ENCODE measurements at places on chromosomes 16 and 17. TPM values are rescaled to one million over a fixed set of nuclear protein-coding genes. Genes with fewer than 3 reads are reported as not detected.

DNA sequence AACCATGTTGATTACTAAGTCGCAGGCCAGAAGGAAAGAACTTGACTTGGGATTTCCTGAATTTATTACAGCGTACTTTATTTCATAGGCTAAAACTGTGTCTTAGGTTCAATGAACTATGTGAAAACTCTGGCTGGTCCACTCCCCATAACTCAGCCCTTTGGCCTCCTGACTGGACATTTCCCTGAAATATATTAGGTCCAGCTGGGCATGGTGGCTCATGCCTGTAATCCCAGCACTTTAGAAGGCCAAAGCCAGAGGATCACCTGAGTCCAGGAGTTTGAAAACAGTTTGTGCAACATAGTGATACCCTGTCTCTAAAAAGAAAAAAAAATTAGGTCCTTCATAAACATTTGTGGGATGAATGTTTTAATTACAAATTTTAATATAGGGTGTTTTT, 97.0 kb downstream of the CYLD start:
- H3K4me1 ChIP-seq = peaks cover 6% of the 10 kb centered on the region
- no peak overlapping the region for H3K27ac ChIP-seq
- H3K27me3 ChIP-seq = no peaks in the 10 kb centered on the region
- H3K4me3 ChIP-seq = no peak overlapping the region
- no peaks in the 10 kb centered on the region for H3K36me3 ChIP-seq

GRCh38 chr16:67299269-67299668, 19.9 kb downstream of the PLEKHG4 start:
- no peak for DNase-seq
- H3K4me1 ChIP-seq = no peaks in the 10 kb centered on the region
- no peaks in the 10 kb centered on the region for H3K36me3 ChIP-seq
- H3K27ac ChIP-seq = no peak overlapping the region
- no peak overlapping the region for H3K4me3 ChIP-seq

DNA sequence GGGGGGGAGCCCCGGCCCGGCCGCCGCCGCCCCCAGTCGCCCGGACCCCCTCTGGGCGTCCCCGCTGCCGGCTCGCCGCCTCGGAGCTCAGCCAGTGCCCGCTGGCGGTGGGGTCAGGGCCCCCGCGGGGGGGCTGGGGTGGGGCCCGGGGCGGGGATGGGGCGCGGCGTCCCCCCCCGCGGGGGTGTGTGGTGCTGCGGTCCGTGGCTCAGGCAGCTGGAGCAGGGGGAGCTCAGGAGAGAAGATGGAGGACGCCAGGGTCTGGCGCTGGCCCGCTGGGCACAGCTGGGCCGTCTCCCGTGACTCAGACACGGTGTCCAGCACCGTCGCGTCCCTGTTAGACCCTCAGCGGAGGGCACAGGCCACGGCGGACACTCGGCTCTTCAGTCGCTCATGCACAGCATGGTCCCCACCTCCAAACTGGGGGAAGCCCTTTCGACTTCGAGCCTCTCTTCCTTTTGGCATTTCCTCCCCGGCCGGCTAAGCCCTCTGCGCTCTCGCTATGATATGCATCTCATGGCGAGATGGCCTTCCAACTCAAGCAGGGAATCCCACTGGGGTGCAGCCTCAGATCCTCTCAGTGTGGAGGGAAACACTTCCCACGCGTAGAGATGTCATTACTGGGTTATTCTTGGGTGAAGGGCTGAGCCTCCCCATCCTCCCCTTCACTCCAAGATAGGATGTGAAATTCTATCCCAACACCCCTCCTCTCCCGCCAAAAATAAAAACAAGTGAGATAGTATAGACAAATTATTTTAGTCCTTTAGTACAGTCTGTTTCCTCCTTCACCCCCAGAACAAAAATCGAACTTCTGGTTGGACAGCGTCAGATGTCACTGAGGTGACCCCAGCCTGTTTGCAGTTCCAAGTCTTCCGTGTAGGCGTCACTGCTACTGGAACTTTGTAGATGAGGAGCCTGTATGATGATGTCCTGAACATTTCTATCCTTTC, 522 bp upstream of the VEZF1 start:
- H3K4me1 ChIP-seq = peaks cover 55% of the 10 kb centered on the region
- DNase-seq = peak; percentile 75
- H3K36me3 ChIP-seq = no peaks in the 10 kb centered on the region
- peak overlapping the region; percentile 76 for H3K27ac ChIP-seq

- H3K4me3 ChIP-seq = no peak overlapping the region
- peaks cover 20% of the 10 kb centered on the region for H3K36me3 ChIP-seq
- no peak overlapping the region for H3K27ac ChIP-seq
- no peak for DNase-seq
- no peaks in the 10 kb centered on the region for H3K4me1 ChIP-seq
- H3K27me3 ChIP-seq = no peaks in the 10 kb centered on the region
Measured at GRCh38 chr17:77503293-77503655, 362.5 kb downstream of the SEC14L1 start.

Gene TNP2
- total RNA-seq = not detected

DNA sequence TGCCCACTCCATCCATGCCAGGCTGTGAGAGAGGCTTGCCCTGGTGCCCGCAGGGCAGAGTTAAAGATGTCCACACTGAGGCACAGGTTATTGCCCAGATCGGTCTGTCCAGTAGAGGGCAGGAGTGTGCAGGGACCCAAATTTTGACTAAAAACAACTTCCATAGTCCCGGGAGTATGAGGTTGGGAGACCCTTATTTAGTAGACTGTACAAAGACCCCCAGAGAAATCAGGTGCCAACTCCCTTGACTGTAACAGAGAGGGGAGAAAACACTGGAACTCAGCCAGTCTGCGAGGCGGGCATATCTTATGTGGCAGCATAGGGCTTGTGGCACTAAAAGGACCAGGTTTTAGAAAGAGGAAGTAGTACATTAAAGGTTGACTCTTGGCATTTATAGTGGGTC, 43.4 kb downstream of the HNF1B start:
- H3K4me3 ChIP-seq = no peak overlapping the region
- H3K36me3 ChIP-seq = no peaks in the 10 kb centered on the region
- DNase-seq = peak; percentile 21
- H3K27me3 ChIP-seq = no peaks in the 10 kb centered on the region
- H3K27ac ChIP-seq = no peak overlapping the region
- no peaks in the 10 kb centered on the region for H3K4me1 ChIP-seq

DNA sequence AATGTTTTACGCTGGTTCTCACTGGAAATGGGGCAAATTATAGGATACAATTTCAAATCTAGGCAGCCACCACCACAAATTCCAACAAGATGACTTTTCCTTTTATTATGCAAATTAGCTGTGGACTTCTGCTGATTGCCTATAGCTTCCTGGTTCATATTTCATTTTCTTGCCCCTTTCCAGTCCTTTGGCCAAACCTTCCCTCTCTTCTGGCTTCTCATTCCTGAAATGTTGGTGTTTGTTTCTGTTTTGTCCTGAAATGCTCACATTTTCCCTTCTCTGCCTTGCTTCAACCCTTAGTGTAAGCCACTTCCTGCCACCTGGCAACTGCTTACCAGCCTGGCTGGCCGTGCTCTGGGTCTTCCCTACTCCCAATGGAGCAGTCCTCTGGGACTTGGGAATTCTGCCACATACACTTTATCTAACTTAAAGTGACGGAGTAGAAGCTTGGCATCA, 14.0 kb downstream of the PRSS54 start:
- no peak overlapping the region for H3K4me3 ChIP-seq
- H3K27ac ChIP-seq = no peak overlapping the region
- no peak for DNase-seq
- no peaks in the 10 kb centered on the region for H3K4me1 ChIP-seq
- no peaks in the 10 kb centered on the region for H3K27me3 ChIP-seq
- H3K36me3 ChIP-seq = no peaks in the 10 kb centered on the region

DNA sequence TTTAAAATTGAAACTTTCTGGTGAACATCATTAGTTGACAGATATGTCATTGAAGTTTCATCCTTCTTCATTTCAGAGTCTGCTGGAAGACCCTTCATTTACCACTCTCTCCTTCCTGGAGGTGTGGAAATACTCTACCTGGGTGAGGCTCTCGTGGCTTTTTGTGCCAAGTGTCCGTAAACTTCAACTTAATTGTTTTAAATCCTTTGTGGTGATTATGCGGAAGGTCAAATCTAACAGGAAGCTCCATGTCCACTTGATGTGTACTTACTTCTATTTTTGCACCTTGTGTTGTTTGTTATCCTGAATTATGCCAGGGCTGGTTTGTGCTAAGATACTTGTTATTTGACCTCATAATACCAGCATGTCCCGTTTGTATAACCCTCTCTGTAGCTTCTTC, 129.2 kb downstream of the WWOX start:
- H3K4me3 ChIP-seq = no peak overlapping the region
- H3K27ac ChIP-seq = no peak overlapping the region
- no peaks in the 10 kb centered on the region for H3K36me3 ChIP-seq

GRCh38 chr16:55575496-55575895, 9.0 kb downstream of the CAPNS2 start:
- no peaks in the 10 kb centered on the region for H3K27me3 ChIP-seq
- no peaks in the 10 kb centered on the region for H3K36me3 ChIP-seq
- DNase-seq = no peak
- no peak overlapping the region for H3K27ac ChIP-seq

DNA sequence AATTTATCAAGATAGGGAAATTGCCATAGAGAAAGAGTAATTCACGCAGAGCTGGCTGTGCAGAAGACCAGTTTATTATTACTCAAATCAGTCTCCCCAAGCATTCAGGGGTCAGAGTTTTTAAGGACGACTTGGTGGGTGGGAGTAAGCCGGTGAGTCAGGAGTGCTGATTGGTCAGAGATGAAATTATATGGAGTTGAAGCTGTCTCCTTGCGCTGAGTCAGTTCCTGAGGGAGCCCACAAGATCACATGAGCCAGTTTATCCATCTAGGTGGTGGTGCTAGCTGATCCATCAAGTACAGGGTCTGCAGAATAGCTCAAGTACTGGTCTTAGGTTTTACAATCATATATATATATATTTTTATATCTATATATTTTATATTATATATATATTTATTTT, 6.0 kb upstream of the AQP8 start:
- no peak for DNase-seq
- H3K27me3 ChIP-seq = no peaks in the 10 kb centered on the region
- H3K4me3 ChIP-seq = no peak overlapping the region
- H3K4me1 ChIP-seq = no peaks in the 10 kb centered on the region

Gene KRT33A
- not detected for total RNA-seq

Gene MMP25
- 3.0 TPM for total RNA-seq

DNA sequence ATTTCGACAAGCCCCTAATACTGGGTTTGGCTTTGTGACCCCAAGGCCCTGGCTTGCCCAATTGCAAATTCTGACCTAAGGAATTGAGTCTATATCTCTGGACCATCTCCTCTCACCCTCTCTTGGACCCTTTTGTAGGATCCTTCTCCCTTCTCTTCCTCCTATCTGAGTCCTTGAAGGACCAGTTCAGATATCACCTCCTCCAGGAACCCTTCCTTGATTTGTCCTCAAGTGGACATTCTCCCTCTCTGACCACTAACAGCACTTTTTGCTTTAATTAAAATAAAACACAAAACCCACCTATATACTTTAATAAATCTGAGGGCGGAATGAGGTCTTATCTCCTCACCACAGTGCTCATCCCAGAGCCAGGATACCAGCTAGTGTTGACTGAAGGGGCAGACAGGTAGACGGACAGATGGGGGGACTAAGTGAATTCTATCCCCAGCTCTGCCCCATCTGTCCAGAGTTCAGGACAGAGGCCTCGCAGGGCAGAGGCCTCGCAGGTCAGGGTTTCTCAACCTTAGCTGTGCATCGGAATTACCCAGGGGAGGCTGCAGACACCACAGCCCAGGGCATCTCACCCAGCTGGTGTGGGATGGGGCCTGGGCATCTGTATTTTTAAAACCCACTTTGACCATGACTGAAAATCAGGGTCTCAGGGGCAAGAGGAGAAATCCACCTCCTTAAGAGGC, 9.1 kb downstream of the PLCD3 start:
- H3K4me1 ChIP-seq = peaks cover 5% of the 10 kb centered on the region
- DNase-seq = no peak
- no peaks in the 10 kb centered on the region for H3K27me3 ChIP-seq

Measured in CD4-positive, alpha-beta memory T cell (primary cell).